Left ventricle myocardium inferior (tissue), 1 donor: ENCODE measurements at places on chromosomes 7 and 10. TPM values are rescaled to one million over a fixed set of nuclear protein-coding genes. Genes with fewer than 3 reads are reported as not detected.

DNA sequence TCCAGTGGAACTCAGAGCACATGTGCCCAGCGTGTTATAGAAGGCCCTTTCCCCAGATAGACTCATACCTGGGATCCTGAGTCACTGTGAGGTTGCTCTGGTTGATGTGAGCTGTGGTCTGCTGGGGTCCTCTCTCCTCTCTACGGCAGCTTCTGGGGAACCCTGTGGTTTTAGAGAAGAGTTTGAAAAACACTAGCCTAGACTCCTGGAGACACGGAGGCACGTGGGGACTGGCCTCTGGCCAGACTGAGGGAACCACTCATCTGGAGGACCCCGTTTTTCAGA, 10.3 kb downstream of the ZNF775 start:
- DNase-seq = no peak

DNA sequence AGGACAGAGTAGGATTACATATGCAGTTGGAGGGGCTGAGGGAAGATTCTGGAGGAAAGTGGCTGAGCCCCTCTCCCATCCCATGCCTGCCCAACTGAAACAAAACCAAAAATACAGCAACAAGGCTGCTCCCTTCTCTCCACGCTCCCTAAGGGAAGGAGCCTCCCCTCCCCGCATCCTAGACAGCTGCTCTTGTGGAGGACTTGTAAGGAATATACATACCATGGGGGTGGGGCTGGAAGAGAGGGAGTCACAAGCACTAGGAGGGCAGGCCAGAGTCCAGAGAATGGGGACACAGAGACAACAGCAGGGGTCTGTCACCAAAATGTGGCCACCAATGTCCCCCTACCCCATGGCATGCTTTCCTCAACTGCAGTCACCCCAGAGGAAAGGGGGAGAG, 13.2 kb downstream of the LDB1 start:
- no peak for DNase-seq

GRCh38 chr10:76723844-76724243, 913.8 kb downstream of the KCNMA1 start:
- no peak for DNase-seq

DNA sequence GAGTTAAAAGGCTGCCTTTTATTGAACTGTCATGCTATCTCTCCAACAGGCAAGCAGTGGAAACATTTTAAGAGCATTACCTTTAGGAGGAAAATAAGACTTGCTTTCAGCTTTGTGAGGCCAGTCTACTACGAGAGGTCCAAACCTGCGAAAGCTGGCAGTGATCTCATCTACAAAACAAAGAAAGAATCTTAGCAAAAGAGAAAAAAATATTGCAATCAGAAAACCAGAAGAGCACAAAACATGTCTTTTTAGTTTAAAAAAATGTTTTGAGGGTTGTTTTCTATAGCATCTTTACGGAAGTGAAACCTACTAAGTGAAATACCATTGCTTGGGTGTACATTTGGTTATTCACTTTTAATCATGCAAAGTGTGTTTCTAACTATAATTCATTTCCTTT, 147.9 kb downstream of the CPEB3 start:
- no peak for DNase-seq

GRCh38 chr10:132036153-132036886, 29.4 kb upstream of the JAKMIP3 start:
- peak; percentile 32 for DNase-seq

Gene SNCG
- 14.7 TPM for total RNA-seq
